ENCODE measurements at places on chromosomes 7 and 10.

- DNase-seq, result no peak
These were observed 98.3 kb downstream of the PDGFA start for GRCh38 chr7:421136-421991.

DNA sequence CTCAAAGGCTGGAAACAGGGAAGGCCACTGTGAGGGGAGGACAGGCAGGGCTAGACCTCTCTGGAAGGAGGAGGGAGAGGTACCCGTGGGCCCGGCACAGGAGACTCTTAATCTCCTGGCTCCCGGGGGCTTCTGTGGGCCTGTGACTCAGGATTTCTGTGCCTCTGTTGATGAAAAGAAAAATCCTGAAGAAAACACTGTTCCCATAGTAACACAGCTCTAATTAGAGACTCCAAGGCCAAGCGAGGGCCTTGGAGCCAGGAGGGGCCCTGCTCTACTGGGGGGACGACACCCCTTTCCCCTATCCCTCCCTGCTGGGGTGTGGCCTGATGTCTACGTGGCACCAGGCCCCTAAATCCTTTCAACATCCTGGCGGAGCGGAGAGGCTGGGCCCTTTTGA is 174.1 kb upstream of the TNRC18 start:
- no peak for DNase-seq

DNA sequence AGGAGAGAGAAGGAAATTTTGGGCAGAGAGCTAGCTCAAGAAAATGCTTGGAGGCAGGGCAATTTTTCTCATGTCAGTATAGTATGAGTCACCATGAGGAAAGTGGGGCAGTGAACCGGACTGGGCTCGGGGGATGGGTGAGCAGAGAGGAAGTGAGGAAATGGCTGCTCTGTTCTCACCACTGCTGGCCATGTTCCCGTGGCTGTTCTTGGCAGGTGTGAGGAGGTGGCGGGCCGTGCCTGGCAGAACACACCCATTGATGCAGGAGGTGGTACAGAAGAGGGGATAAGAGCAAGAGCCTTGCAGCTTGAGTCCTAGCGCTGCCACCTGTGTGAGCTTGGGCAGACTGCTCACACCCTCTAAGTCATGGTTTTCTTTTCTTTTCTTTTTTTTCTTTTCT is 304.4 kb upstream of the LYZL1 start:
- DNase-seq, result peak; percentile 66

- DNase-seq, result no peak
These were observed 12.5 kb downstream of the NPS start for GRCh38 chr10:127561647-127562046.

- DNase-seq, result no peak
These were observed 12.3 kb upstream of the MYPN start for GRCh38 chr10:68096913-68097516.

GRCh38 chr10:101145750-101146391 is 14.8 kb downstream of the TLX1 start:
- DNase-seq, result no peak

DNA sequence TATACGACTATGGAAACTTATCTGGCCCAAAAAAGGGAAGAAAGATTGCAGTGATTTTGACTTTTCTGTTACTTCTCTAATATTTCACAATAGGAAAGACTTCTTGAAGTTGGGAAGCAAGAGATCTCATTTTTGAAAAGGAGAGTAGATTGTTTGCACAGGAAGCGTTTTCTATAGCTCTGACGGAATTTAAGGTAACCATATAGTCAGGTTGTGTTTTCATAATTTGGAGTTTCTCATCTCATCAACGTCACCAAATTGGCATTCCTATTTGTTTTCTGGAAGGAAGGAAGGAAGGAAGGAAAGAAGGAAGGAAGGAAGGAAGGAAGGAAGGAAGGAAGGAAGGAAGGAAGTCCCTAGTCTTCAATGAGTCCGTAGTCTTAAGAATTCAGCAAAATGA is 732.0 kb downstream of the XPNPEP1 start:
- no peak for DNase-seq

DNA sequence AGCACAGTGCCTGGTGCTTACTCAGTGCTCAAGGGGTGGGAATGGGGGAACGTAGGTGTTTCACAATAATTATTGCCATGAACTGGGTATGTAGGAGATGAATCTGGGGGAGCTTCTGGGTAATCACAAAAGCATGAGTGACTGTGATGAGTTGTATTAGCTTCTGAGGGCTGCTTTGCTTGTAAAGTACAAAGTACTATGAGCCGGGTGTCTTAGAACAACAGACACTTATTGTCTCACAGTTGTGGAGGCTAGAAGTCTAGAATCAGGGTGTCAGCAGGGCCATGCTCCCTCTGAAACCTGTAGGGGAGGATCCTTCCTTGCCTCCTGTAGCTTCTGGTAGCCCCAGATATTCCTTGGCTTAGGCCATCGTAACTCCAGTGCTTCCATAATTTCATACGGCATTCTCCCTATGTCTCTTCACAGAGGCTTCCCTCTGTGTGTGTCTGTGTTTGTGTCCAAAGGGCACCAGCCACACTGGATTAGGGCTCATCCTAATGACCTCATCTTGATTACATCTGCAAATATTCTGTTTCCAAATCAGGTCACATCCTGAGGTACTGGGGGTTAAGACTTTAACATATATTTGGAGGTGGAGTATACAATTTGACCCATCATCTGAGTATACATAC is 84.8 kb upstream of the AGBL3 start:
- no peak for DNase-seq

DNA sequence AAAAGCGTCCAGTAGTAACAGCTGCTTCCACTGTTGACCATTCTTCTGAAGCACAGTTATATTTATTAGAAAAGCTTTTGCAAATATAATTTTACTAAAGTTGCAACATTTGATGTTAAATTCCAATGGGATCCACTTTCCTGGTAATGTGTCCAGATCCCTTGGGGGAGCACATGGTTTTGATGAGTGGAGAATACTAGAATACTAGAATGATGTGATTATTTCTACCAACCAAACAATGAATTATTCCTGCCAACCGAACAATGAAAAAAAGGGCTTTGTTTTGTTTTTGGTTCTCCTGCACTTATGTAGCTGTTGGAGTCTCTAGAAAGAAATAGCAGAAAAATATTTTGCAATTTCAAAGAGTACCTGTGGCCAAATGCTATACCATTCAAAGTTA is 59.1 kb downstream of the BPGM start:
- DNase-seq, result no peak

GRCh38 chr10:113853578-113854012 is 287 bp downstream of the DCLRE1A start:
- peak; percentile 7 for DNase-seq

DNA sequence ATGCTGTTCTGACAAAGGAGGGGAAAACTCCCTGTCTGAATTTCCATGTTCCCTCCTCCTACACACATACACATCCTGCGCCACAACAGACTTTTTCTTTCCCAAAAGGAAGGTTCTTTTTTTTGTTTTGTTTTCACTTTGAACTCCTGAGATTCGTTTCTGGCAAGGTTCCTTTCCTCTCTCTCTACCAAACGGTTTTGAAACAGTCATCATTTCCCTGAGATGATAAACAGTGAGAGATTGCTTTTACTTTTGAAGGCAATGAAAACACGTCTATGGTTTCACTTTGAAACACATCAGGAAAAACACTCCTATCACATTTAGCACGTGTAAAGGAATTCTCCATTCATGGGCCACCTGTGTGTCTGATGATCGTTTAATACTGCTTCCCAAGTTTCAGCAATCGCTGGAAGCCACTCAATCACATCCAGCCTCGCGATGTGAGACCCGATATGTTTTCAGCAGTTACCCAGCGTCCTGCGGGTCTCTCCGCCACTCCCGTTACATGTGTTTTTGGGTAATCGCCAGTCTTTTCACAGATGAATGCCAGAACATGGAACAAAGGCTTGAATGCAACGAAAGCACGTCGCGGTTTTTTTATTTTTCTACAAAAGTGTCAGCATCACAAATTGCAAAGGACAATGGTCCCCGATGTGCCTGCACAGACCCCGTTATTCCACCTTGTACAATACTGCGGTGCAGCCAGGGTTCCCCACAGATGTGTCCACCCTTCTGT is 62.8 kb upstream of the CUX1 start:
- DNase-seq, result peak; percentile 85

DNA sequence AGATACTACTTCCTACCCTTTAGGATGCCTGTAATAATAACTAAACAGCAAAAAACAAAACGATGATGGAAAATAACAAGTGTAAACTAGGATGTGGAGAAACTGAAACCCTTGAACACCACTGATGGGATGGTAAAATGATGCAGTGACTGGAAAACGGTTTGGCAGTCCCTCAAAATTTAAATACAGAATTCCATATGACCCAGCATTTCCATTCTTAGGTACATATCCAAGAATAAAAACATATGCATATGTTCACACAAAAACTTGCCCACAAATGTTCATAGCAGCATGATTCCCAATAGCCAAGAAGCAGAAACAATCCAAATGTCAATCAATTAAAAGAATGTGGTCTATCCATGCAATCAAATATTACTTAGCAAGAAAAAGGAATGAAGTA is 25.8 kb downstream of the SMURF1 start:
- DNase-seq, result peak; percentile 49

DNA sequence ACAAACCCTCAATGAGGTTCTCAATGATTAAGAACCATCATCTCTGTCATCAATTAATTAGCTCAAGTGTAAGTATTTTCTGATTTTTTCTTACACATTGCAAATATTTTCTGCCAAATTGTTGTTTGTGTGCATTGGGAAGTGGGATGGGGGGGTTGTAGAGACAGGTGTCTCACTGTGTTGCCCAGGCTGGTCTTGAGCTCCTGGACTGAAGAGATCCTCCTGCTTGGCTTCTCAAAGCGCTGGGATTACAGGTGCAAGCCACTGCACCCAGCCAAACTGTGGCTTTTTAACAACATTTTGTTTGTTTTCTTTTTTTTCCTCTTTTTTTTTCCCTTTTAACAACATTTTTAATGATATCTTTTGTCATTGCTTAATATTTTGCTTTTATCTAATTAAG is 87.5 kb downstream of the AKR1D1 start:
- DNase-seq, result no peak

- DNase-seq, result no peak
These were observed 52.5 kb upstream of the NKX6-2 start for GRCh38 chr10:132838346-132838970.

DNA sequence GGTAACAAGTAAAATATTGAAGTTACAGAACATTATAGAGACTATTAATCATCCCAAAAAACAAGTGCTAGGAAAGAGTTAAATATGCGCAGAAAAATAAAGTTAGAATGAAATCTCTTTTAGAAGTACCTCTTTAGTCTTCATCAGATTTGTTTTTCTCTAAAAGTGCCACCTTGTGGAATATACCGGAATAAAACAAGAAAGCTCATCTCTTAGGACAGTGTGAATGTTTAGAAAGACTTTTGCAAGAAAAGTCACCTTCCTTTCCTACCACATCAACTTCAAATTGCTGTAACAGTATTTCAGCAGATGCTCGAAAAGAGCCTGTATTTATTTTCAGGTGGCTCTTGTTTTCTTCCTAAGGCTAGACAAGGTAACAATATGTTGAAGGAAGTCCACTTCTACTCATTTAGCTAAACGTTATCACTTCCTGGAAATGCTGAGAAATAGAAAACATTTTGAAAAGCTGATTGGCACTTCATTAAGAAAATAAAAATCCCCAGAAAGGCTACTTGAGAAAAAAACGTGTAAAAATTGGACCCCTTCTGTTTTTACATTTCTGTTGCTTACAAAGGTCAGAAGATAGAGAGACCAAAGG is 19.8 kb upstream of the FAM133B start:
- DNase-seq, result peak; percentile 24

- DNase-seq, result peak; percentile 32
These were observed 974 bp downstream of the KIF11 start for GRCh38 chr10:92593619-92594588.

GRCh38 chr10:14573666-14574261 is 200.9 kb downstream of the FAM107B start:
- DNase-seq, result no peak

- DNase-seq, result no peak
These were observed 625.5 kb upstream of the GALNT17 start for GRCh38 chr7:70506434-70506833.

GRCh38 chr7:24834128-24834798 is 77.0 kb upstream of the GSDME start:
- DNase-seq, result peak; percentile 79

DNA sequence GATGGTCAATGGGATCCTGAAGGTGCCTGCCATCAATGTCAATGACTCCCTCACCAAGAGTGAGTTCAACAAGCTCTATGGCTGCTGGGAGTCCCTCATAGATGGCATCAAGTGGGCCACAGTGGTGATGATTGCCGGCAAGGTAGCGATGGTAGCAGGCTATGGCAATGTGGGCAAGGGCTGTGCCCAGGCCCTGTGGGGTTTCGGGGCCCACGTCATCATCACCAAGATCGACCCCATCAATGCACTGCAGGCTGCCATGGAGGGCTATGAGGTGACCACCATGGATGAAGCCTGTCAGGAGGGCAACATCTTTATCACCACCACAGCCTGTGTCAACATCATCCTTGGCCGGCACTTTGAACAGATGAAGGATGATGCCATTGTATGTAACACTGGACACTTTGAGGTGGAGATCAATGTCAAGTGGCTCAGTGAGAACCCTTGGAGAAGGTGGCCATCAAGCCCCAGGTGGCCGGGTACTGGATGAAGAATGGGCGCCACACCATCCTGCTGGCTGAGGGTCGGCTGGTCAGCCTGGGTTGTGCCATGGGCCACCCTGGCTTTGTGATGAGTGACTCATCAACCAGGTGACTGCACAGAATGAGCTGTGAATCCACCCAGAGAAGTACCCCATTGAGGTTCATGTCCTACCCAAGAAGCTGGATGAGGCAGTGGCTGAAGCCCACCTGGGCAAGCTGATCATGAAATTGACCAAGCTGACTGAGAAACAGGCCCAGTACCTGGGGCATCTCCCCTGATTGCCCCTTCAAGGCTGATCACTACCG is 63.0 kb upstream of the ANTXRL start:
- no peak for DNase-seq

DNA sequence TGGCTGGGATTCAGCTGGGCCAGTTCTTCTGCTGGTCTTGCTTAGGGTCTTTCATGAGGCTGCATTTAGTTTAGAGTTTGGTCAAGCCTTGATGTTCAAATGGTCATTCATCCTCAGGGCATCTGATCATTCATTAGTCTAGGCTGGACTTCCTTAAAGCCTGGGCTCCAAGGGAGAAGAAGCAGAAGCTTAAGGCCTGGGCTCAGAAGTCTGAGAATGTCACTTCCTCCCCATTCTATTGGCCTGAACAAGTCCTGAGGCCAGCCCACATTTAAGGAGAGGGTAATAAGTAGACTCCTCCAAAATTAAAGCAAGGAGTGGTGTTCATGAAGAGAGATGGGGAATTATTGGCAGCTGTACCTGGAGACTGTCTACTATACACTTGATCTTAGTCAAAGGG is 193.2 kb upstream of the HABP2 start:
- peak; percentile 43 for DNase-seq

Measured in inflammatory macrophage treated with lipopolysaccharide for 4 hours (primary cell).